ENCODE measurements at places on chromosomes 7 and 10.

GRCh38 chr10:98790817-98791216 is 344.1 kb upstream of the HPS1 start:
- DNase-seq = no peak

DNA sequence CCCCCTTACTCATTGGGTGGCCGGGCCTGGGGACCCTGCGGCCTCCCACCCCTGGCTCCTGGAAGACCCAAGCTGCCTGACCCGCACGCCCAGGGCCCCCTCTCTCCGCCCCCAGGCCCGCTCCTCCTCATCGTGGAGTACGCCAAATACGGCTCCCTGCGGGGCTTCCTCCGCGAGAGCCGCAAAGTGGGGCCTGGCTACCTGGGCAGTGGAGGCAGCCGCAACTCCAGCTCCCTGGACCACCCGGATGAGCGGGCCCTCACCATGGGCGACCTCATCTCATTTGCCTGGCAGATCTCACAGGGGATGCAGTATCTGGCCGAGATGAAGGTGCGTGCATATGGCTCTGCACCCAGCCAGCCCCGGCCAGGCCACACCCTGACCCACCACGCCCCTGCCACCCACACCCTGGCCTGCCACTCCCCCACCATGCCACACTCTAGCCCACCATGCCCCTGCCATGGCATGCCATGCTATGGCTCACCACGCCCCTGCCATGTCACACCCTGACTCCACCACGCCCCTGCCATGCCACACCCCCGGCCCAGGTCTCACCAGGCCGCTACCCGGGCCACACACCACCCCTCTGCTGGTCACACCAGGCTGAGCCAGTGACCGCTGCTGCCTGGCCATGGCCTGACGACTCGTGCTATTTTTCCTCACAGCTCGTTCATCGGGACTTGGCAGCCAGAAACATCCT is 18.7 kb upstream of the CSGALNACT2 start:
- no peak for DNase-seq

DNA sequence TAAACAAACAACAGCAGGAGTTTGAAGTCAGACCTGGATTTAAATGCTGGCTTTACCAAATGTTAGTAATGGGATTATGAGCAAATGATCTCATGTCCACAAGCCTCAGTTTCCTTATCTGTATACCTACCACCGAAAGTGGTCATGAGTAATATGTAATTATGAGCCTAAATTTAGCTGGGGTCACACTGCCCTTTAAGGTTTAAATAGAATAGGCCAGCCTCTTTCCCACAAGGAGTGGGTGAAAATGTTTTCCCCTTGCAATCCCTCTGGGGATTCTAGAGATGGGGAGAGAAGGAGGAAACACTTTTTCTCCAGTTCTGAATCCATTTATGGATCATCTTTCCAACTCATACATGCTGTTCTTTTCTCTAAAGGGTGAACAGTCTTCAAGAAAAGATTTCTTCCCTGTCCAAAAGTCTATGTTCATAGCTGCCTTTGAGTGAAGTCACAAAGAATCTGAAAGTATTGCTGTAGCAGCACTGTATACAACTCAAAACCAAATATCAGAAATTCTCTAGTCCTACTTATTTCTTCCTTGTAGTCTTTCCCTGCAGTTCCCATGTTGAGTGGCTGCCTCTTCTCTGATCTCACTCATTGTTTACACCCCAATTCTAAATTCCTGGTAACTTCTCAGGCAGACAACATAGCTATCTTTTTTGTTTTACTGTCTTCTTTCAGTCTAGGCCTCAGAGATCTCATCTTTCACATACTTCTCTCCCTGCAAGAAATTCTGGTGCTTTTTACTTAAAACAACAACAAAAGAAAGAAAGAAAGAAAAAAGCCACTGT is 7.4 kb upstream of the TSPAN12 start:
- no peak for DNase-seq

DNA sequence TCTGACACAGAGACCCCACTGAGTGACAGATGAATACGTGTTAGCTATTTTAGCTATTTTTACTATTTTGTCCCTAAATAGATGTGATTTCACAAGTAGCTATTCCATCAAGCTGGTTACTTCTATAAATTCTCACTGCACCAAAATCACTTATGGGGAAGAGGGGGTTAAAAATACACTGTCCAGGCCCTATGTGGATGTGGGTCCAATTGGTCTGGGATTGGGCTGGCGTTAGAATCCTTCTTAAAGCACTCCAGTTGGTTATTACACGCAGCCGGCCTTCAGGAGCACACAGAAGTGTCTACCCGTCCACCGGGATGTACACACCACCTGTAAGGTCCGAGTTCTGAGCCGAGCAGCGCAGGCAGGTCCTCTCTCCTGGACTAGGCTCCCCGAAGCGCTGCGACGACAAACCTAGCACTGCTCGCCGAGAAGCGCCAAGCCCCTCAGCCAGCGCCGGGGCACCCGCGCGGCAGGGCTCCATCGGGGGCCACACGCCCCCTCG is 222.3 kb upstream of the MKLN1 start:
- DNase-seq = no peak

- DNase-seq = no peak
Measured at GRCh38 chr10:56991591-56992069, 630.6 kb upstream of the ZWINT start.
